Liver (tissue), 10 donors: ENCODE measurements at places on chromosomes 2 and 18. TPM values are rescaled to one million over a fixed set of nuclear protein-coding genes. Genes with fewer than 3 reads are reported as not detected.

TUBA3E gene
- total RNA-seq, result not detected

ABCG8 gene
- 16.8 TPM for total RNA-seq

GORASP2 gene
- total RNA-seq, result 12.5 TPM

LRRC30 gene
- total RNA-seq, result not detected

KIAA2012 gene
- total RNA-seq, result 0.50 TPM
